Peyer's patch (tissue), 4 donors: ENCODE measurements at places on chromosomes 12 and 14. TPM values are rescaled to one million over a fixed set of nuclear protein-coding genes. Genes with fewer than 3 reads are reported as not detected.

GRCh38 chr12:104549815-104550480 lies 93.2 kb downstream of the CHST11 start:
- DNase-seq: no peak

Gene OR6C6
- not detected for total RNA-seq

Gene CCNB1IP1
- total RNA-seq: 21.5 TPM

- DNase-seq: no peak
These were observed 6.4 kb downstream of the CSRP2 start for GRCh38 chr12:76872415-76872814.

Gene TMEM30B
- total RNA-seq: 6.6 TPM

Gene OTX2
- not detected for total RNA-seq

- DNase-seq: no peak
These were observed 194.8 kb downstream of the CAPZA3 start for GRCh38 chr12:18932715-18933114.

- DNase-seq: no peak
These were observed 282.0 kb upstream of the RGS6 start for GRCh38 chr14:71650187-71650755.

GRCh38 chr12:15590180-15590826 lies 198.9 kb downstream of the EPS8 start:
- DNase-seq: peak; percentile 34
